ENCODE measurements at places on chromosomes 5 and 9.

GRCh38 chr5:35877655-35878054 is 21.0 kb downstream of the IL7R start:
- no peak for DNase-seq

DNA sequence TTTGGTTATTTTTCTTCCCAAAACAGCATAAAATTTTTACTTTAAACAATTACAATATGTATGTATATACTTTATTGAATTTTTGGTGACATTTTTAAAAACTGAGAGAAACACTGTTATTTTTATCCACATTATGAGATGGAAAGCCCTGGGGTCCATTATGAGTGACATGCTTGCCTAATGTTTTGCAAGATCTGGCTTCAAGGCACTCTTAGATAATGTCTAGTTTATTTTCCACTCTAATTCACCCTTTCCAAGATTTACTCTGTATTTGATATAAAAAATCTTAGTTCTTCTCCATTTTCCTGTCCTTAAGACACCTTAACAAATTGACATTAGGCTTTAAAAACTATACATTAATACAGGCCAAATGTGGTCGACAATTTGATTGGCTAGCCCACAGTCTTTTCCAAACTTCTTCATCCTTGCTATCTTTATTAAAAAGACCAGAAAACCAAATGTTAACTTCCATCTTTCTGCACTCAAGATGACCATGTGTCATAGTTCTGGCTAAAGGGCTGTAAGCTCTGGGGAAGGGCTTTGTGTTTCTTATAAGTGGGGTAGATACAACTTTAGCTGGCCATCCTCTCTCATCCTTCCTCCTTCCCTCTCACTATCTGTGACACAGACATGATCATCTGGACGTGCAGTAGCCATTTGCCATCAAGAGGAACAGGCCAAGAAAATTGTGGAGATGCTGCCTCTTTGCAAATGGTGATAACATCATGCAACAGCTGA is 561.1 kb downstream of the PDE4D start:
- no peak for DNase-seq

- no peak for DNase-seq
These were observed 10.5 kb downstream of the TAL2 start for GRCh38 chr9:105672711-105673234.

DNA sequence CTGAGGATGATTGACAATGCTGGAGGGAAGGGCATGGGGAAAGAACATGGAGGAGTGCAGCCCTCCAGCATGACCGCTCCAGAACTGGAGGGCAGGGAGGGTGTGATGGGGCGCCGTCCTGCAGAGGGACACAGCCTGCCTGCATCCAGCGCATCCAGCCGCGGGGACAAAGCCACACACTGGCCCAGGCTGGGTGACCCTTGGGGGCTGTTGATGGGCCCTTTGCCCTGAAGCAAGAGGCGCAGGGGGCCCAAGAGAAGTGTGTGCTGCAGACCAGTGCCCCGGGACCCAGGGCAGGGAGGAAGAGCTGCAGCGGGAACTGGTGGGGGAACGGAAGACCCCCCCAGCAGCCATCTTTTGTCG is 169.8 kb upstream of the PPP1R26 start:
- DNase-seq: no peak

DNA sequence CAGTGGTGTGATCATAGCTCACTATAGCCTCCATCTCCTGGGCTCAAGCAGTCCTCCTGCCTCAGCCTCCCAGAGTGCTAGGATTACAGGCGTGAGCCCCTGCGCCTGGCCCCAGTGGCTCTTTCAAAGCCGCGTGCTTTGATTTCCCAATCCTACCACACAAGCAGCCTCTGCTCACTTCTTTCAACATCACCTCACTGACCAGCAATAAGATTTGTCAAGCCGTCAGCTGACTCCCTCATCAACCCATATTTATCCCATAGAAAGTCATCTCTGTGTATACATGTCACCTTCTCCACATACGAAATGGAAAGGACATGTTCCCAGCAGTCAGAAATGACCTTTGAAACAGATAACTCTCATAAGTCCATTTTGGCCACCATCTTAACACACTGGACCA is 26.0 kb downstream of the SLC31A2 start:
- no peak for DNase-seq

DNA sequence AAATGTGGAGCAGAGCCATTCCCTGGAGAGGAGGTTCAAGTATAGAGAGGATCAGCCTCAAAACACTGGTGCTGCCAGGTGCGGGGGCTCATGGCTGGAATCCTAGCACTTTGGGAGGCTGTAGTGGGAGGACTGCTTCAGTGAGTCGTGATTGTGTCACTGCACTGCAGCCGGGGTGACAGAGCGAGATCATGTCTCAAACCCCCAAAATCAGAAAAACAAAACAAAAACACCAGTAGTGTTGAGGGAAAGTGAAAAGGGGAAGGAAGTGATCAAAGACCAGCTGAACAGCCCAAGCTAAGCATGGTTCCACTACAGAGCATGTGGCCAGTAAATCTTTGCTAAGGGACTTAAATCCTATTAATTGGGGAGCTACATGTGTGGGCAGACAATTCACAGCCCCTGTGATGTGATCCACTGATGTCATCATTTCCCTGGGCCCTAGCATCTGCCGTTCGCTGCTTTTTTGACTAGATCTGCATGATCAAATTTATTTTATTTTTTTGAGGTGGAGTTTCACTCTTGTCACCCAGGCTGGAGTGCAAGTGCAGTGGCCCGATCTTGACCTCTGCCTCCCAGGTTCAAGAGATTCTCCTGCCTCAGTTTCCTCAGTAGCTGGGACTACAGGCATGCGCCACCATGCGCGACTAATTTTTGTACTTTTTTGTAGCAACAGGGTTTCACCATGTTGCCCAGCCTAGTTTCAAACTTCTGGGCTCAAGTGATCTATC is 2.7 kb upstream of the PCBD2 start:
- DNase-seq: no peak

- peak; percentile 92 for DNase-seq
These were observed 161.6 kb downstream of the COL23A1 start for GRCh38 chr5:178428341-178429155.

DNA sequence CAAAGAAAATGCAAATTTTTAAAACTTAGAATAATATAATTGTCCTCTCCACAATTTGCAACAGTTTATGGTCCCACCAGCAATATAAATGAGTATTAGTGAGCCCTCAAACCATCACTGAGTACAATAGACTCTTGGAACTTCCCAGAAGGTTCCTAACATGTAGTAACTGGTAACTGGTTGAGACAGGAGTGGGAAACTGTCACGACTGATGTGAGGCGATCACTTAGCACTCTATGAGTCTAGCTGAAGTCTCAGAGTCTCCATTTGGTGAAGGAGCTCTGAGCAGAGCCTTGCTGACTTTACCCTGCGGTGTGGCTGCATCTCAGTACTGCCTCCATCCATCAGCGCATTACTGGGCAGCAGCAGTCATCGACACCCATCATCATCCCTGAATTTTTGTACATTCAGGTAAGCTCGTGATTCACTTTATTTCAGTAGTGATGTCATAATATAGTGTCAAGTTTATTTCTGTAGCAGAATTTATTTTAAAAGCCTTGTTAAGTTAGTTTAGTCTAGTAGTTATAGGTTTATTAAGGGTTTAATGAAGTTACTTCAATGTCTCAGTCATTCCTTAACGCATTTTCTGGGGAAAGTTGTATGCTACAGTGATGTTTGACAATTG is 76.6 kb upstream of the ABCA1 start:
- DNase-seq: no peak

- DNase-seq: peak; percentile 30
These were observed 114.1 kb downstream of the MLLT3 start for GRCh38 chr9:20508242-20508641.

GRCh38 chr5:28862137-28862859 is 1823.9 kb upstream of the CDH9 start:
- no peak for DNase-seq

DNA sequence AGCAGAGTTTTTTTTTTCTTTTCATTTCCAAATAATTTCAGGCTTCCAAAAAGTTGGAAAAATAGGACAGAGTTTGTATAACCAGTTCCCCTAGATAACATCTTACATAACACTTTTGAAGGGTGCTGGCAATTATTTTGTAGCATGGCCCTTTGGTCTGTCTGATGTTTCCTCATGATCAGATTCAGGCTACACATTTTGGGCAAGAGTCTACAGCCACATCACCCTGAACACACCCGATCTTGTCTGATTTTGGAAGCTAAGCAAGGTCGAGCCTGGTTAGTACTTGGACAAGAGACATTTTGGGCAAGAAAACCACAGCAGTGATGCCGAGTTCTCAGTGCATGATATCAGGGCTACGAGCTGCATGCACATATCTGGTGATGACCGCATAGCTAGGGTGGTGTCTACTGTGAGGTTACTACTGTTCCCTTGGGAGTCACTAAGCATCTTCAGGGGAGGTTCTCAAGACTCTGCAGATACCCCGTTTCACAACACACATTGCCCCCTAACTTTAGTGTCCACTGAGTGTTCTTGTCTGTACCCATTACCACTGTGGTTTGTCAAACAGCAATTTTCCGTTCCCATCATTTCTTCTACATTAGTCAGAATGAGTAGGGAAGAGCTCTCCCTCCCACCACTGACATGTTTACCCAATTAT is 86.2 kb downstream of the TTC39B start:
- DNase-seq: no peak

GRCh38 chr5:59711310-59711709 is 182.2 kb downstream of the PDE4D start:
- DNase-seq: no peak

- DNase-seq: peak; percentile 64
These were observed 8.4 kb upstream of the CERCAM start for GRCh38 chr9:128412120-128412790.

DNA sequence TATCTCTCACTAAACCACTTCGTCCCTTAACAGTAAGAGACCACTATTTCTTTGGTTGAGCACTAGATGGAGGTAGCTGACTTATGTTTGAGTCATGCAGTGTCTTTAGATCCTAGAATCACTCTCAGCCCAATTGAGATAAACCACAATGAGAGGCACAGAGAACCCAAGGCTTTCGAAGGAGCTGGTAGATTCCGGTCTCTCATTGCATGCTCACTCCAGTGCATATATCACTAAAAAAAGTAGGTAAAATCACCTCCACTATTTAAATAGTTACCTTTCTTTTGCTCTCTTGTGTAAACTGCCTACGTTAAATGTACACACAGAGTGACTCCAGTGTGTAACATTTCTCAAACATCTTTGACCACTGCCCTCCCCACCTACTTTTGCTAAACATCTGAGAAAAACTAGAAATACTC is 27.6 kb downstream of the ACTL7A start:
- DNase-seq: peak; percentile 23

- no peak for DNase-seq
These were observed 14.2 kb downstream of the IL4 start for GRCh38 chr5:132687995-132688394.

GRCh38 chr9:137326445-137327065 is 24.5 kb upstream of the NRARP start:
- no peak for DNase-seq

DNA sequence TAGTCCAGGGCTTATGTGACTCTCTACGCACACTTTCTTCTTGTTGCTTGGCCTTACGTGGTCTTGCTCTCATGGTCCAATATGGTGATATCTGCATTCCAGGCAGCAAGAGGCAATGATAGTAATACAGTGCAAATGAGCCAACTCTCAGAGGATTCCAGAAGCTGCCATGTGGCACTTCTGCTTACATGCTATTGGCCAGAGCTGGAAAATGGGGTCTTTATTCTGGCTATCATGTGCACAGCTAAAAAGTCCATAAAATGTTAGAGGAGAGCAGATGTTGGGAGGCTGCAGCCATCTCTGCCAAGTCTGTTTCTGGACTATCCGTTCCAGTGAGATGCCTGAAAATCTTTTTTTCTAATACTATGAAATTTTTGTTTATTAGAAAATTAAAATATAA is 2.9 kb upstream of the SEPTIN8 start:
- no peak for DNase-seq

GRCh38 chr5:131242728-131243255 is 21.1 kb upstream of the CDC42SE2 start:
- DNase-seq: no peak

- no peak for DNase-seq
These were observed 35.2 kb upstream of the GLDC start for GRCh38 chr9:6680797-6681146.

DNA sequence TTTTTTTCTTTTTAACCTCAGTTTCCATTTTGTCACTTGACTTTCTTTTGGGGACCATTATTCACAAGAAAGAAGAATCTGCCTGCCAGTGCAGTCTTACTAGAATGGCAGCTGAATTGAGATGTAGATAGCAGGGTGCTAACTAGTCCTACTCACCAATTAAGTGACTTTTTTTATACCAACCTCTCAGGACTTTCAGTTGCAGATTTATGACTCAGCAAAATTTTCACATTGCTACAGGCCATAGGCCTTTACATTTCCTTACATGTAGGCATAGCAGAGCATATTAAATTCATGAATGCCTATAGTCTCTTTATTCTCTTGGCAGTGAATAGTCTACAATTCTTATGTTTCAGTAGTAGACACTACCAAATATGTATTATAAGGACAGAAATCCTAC is 54.0 kb upstream of the FKTN start:
- DNase-seq: no peak

DNA sequence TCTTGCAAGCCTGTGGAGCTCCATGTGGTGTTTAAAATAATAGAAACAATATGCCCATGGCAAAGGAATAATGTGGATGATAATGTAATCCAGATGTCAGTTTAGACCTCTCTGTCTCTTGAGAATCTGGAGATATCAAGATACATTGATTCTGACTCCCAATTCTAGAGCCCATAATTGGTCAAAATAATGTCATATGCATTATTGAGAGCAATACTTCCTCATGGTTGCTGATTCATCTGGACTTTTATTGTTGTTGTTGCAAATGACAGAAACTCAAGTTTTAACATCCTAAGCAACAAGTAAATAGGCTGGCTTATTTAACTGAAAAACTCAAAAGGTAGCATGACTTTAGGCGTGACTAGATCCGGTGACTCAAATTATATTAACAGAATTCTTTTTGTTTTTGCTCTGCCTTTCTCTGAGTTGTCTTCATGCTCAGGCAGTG is 152.1 kb downstream of the PCSK1 start:
- DNase-seq: no peak

GRCh38 chr5:32098890-32099310 is 75.2 kb downstream of the GOLPH3 start:
- DNase-seq: no peak

- DNase-seq: peak; percentile 77
These were observed 21.3 kb upstream of the GBGT1 start for GRCh38 chr9:133184971-133185370.

GRCh38 chr5:74201334-74202081 is 439.0 kb downstream of the ENC1 start:
- peak; percentile 28 for DNase-seq
